ENCODE measurements at places on chromosomes 7 and 10.

DNA sequence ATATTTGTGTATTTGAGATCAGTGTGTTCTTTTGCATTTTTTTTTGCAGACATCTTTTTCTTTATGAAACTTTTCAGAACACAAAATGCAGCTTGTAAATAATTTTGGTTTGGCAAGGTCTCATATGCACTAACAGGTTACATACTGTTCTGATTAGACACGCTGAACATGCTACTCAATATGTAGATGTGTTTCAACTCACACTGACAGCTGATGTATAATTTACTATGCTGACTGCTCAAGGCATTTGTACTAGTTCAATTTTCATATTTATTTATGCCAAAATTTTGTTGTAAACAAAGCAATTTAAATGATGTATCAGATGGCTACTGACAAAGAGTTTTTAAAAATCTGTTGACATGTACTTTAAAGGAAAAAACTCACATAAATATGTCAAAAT, 123.8 kb downstream of the TFEC start:
- no peaks in the 10 kb centered on the region for H3K4me1 ChIP-seq
- DNase-seq: no peak
- no peak overlapping the region for H3K4me3 ChIP-seq
- H3K27ac ChIP-seq: no peak overlapping the region
- H3K27me3 ChIP-seq: no peaks in the 10 kb centered on the region
- H3K36me3 ChIP-seq: no peaks in the 10 kb centered on the region

GRCh38 chr7:68238204-68238805, 1241.7 kb downstream of the TYW1 start:
- H3K27ac ChIP-seq: no peak overlapping the region
- no peaks in the 10 kb centered on the region for H3K36me3 ChIP-seq
- H3K27me3 ChIP-seq: no peaks in the 10 kb centered on the region
- no peaks in the 10 kb centered on the region for H3K4me1 ChIP-seq

GRCh38 chr10:63237396-63237795, 104.3 kb downstream of the NRBF2 start:
- no peaks in the 10 kb centered on the region for H3K27me3 ChIP-seq
- no peak overlapping the region for H3K4me3 ChIP-seq
- H3K4me1 ChIP-seq: peaks cover 77% of the 10 kb centered on the region
- H3K36me3 ChIP-seq: peaks cover 9% of the 10 kb centered on the region
- DNase-seq: no peak

- DNase-seq: no peak
- no peak overlapping the region for H3K4me3 ChIP-seq
- no peaks in the 10 kb centered on the region for H3K36me3 ChIP-seq
- H3K27me3 ChIP-seq: no peaks in the 10 kb centered on the region
- no peaks in the 10 kb centered on the region for H3K4me1 ChIP-seq
- no peak overlapping the region for H3K27ac ChIP-seq
These were observed 604.5 kb downstream of the INHBA start for GRCh38 chr7:41098402-41098801.

DNA sequence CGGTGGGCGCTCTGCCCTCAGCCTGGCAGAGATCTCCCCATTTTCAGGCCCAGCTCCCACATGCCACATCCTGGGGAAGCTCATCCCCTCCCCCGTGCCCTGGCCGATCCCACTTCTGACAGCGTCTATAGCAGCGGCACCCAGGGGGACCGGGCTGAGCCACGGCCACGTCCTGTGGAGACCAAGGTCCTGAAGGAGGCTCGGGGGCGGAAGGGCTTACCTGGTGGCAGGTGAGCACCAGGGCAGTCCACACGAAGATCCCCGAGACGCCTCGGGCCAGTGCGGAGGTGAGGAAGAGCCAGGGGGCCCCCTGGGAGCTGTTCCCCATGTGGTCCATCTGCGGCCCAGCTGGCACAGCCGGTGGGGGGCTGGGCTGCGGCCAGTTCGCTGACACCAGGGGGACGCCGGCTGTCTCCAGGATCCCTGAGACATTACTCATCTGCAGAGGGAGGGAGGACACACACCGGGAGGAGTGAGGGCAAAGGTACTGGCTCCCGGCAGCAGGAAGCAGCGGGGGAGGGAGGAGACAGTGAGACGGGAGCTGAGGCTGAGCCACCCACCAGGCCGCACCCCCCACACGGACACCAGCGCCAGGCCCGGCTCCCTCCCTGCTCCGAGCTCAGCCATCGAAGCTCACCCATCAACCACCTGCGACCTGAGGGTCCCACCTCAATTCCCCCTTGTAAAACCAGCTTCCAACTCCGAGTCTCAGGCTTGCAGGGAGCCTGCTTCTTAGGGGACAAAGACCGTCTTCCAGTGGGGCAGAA, 776 bp downstream of the TMEM184A start:
- no peaks in the 10 kb centered on the region for H3K36me3 ChIP-seq
- no peak overlapping the region for H3K27ac ChIP-seq
- H3K27me3 ChIP-seq: no peaks in the 10 kb centered on the region
- DNase-seq: no peak

GRCh38 chr10:70607936-70608335, 5.4 kb upstream of the PRF1 start:
- no peaks in the 10 kb centered on the region for H3K27me3 ChIP-seq
- no peaks in the 10 kb centered on the region for H3K36me3 ChIP-seq
- peaks cover 50% of the 10 kb centered on the region for H3K4me1 ChIP-seq
- H3K4me3 ChIP-seq: no peak overlapping the region
- H3K27ac ChIP-seq: no peak overlapping the region

GRCh38 chr7:89077992-89078391, 282.5 kb upstream of the TEX47 start:
- no peak overlapping the region for H3K4me3 ChIP-seq
- no peaks in the 10 kb centered on the region for H3K4me1 ChIP-seq
- DNase-seq: no peak
- no peaks in the 10 kb centered on the region for H3K27me3 ChIP-seq
- no peak overlapping the region for H3K27ac ChIP-seq

- peak; percentile 34 for DNase-seq
- H3K4me1 ChIP-seq: peaks cover 48% of the 10 kb centered on the region
- no peaks in the 10 kb centered on the region for H3K27me3 ChIP-seq
- peak overlapping the region; percentile 94 for H3K27ac ChIP-seq
- H3K4me3 ChIP-seq: peak overlapping the region; percentile 99
- H3K36me3 ChIP-seq: peaks cover 22% of the 10 kb centered on the region
These were observed 730 bp downstream of the LARP4B start for GRCh38 chr10:930625-931325.

DNA sequence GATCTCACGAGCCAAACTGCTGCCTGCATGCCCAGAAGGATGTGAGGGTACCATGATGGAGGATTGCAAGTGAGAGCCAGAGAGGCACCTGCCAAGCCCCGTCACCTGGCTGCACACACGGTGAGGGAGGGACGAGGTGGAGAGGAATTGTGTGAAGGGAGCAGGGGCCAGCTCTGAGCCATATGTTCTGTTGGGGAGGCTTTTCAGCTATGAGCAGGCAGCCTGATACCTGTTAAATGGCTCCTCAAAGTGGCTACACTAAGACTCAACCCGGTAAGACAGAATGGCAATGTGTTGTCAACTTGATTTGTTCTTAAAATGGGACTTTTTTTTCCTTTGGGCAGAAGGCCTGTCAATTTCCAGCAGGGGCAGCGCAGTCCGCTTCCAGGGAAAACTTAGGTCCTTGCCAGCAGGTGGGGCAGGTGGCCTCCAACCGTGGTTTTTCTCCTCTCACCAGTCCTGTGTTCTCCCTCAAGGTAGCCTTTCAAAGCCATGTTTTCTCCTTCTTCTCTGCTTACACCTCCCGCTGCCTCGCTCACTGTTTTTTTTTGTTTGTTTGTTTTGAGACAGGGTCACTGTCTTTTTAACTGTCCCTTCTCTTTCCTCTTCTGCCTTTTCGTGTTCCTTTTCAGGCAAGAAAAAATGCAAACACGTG, 57.7 kb upstream of the ZNRF2 start:
- H3K27ac ChIP-seq: no peak overlapping the region
- H3K4me3 ChIP-seq: no peak overlapping the region
- H3K27me3 ChIP-seq: no peaks in the 10 kb centered on the region
- H3K36me3 ChIP-seq: no peaks in the 10 kb centered on the region

GRCh38 chr10:22606164-22606614, 108.2 kb downstream of the PIP4K2A start:
- H3K27me3 ChIP-seq: no peaks in the 10 kb centered on the region
- peaks cover 64% of the 10 kb centered on the region for H3K36me3 ChIP-seq
- DNase-seq: peak; percentile 41
- H3K27ac ChIP-seq: peak overlapping the region; percentile 69
- no peak overlapping the region for H3K4me3 ChIP-seq
- peaks cover 87% of the 10 kb centered on the region for H3K4me1 ChIP-seq

GRCh38 chr7:148664324-148664723, 34.4 kb upstream of the CUL1 start:
- no peak for DNase-seq
- H3K27ac ChIP-seq: no peak overlapping the region
- H3K4me1 ChIP-seq: peaks cover 3% of the 10 kb centered on the region
- H3K27me3 ChIP-seq: no peaks in the 10 kb centered on the region
- peaks cover 2% of the 10 kb centered on the region for H3K36me3 ChIP-seq
